AG09319 (cell line): ENCODE measurements at places on chromosomes 12 and 14.

- DNase-seq = no peak
Measured at GRCh38 chr14:90321891-90322290, 9.8 kb downstream of the NRDE2 start.

GRCh38 chr14:100621806-100622205 lies 34.6 kb upstream of the BEGAIN start:
- DNase-seq = no peak

GRCh38 chr12:104756901-104757300 lies 201.2 kb downstream of the SLC41A2 start:
- no peak for DNase-seq

DNA sequence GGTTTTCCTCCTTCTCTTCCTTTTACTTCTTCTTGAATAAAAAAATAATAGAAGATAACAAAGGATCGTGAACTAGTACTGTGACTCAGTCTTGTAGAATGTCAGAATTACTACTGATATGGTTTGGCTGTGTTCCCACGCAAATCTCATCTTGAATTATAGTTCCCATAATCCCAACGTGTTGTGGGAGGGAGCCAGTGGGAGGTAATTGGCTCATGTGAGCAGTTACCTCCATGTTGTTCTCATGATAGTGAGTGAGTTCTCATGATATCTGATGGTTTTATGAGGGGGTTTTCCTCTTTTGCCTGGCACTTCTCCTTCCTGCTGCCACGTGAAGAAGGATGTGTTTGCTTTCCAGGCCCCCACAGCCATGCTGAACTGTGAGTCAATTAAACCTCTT lies 549.6 kb downstream of the DIO2 start:
- DNase-seq = no peak

DNA sequence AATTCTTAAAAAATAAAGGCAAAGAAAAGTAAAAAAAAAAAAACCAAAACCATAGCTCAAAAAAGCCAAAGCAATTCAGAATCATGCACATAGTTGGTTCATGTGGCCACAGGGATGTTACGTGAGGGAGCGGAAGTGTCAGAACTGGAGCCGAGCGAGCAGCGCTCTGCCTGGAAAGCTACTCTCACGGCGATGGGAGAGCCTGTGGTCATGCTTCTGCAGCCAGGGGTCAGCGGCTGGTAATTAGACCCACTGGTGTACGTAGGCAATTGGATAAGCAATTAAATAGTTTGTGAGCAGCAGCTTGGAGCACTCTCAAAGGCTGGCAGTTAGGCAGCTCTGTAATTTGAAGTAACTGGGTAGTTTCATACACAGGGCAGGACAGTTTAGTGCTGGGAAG lies 58.1 kb downstream of the TRHDE start:
- peak; percentile 54 for DNase-seq

DNA sequence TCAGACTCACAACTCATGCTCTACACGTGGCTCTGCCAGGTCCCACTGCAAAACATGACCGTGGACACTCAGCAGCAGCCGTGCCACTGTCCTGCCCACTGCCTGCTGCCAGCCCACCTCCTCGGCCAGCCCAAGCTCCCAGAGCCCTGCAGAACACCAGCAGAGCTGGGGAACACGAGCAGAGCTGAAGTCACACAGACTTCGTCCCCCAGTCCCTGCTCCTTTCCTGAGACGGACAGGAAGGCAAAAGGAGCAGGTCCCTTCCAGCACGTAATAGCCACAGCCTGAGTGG lies 152.1 kb downstream of the DPF3 start:
- no peak for DNase-seq

GRCh38 chr14:25067600-25067999 lies 17.7 kb upstream of the STXBP6 start:
- DNase-seq = no peak
